ENCODE measurements at places on chromosomes 5 and 9.

- DNase-seq: no peak
Observed at GRCh38 chr5:149816661-149817060, 86.6 kb downstream of the PPARGC1B start.

DNA sequence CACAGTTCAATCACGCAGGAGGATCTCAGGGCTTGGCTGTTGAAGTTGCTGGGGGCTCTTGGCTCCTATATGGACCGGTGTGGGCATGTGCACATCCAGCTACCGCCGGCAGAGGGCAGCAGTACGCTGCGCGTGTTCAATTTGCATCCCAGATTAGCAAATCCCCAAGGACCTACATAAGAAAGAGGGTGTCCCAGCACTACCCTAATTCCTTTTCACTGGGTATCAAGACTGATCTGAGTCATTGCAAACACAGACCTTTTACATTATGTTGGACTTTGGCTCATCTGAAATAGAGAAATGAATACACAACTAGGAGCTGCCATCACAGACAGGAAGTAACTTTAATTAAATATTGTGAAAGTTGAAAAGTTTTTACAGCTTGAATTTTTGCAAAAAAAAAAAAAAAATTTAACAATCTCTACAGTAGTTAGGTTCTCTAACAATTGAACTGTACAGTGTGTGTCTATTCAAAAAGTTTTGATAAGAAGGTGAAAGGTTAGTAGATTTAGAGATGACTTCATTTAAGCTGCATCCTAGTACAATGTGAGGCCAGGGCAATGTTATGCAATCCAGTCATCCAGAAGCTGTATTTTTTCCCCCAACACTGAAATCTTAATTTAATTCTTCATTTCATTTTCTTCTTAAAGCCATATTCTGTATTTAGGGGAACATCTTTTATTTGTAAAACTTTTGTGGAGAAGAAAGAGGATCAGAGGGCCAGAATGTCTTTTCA lies 404.0 kb downstream of the EBF1 start:
- peak; percentile 24 for DNase-seq

DNA sequence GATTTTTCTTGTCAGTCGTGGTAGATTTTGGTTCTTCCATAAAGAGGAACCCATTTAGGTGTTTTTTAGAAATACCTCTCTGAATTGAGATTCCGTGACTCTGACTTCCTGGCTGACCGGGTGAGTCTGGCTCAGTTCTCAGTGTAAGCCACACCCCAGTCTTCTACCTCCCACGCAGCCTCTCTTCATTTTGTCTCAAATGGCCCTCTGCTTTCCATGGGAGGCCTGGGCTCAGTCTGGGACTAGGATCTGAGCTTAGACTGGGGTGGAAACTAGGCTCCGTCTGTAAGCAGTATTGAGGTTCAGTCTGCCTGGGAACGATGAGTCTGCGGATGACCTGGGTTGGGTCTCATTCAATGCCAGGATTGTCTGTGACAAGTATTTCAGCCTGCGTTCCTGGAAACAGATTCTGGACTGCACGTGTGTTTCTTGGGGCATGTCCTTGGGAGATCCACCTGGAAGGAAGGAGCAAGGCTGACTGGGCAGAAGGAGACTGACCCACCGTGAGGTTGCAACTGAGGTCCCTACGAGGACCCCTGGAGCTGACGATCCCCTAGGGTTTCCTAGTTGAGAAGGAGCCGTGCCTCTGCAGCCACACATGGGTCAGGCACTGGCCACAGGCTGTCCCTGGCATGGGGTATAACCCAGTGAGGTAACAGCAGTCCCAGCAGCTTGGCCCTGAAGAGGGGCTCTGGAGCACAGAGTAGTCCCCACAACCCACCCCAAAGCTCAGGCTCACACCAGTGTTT lies 12.4 kb upstream of the CRB2 start:
- no peak for DNase-seq

GRCh38 chr5:151718646-151719045 lies 31.9 kb upstream of the SPARC start:
- DNase-seq: no peak

GRCh38 chr5:124566875-124567450 lies 179.5 kb downstream of the ZNF608 start:
- no peak for DNase-seq

DNA sequence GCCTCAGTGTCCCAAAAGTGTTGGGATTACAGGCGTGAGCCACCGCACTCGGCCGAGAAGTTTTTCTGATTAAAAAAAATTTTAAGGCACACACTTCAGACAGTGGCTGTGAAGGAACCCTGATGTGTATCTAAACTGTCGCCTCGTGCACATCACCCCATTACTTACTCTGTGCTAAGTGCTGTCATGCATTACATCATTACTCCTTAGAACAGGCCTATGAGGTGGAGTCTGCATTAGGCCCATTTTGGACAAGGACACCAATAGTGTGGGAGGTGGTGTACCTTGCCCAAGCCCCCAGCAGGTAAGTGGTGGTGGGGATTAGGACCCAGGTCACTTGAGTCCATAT lies 3.8 kb upstream of the CDHR2 start:
- no peak for DNase-seq

- DNase-seq: no peak
Observed at GRCh38 chr9:121153642-121154041, 48.0 kb downstream of the RAB14 start.

GRCh38 chr9:91693226-91693625 lies 256.8 kb downstream of the ROR2 start:
- DNase-seq: no peak

GRCh38 chr9:35271637-35272036 lies 109.8 kb downstream of the UNC13B start:
- DNase-seq: no peak

DNA sequence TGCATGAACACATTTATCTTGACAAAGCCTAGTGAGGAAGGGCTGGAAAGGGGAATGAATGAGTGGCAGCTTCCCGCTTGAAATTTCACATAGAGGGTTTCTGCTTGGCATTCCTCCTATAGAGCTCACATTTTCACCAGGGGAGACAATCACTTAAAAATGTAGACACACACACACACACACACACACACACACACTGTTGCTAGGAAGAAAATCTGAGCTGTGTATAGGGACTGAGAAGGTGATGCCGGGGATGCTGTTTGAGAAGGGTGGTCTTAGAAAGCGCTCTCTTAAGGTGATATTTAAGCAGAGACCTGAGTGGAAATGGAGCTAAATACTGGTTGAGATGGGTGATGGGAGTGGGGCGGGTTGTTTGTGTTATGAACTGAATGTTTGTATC lies 70.4 kb downstream of the LRRC70 start:
- DNase-seq: no peak

DNA sequence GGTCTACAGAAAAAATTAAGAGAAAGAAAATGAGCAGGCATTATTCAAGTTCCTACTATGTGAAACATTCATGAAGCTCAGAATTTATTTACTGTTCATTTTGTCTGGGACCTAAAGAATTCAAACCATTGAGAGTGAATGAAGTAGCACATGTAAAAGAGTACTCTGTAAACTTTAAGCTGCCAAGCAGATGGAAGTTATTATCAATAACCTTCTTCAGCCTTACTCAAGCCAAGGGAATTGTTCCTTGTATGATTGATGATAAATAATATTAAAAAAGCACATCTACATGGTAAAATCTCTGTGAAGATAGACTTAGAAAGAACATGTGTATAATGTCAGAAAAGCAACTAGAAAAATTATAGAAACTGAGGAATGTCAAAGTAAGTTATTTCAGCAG lies 17.8 kb upstream of the GLIS3 start:
- no peak for DNase-seq

DNA sequence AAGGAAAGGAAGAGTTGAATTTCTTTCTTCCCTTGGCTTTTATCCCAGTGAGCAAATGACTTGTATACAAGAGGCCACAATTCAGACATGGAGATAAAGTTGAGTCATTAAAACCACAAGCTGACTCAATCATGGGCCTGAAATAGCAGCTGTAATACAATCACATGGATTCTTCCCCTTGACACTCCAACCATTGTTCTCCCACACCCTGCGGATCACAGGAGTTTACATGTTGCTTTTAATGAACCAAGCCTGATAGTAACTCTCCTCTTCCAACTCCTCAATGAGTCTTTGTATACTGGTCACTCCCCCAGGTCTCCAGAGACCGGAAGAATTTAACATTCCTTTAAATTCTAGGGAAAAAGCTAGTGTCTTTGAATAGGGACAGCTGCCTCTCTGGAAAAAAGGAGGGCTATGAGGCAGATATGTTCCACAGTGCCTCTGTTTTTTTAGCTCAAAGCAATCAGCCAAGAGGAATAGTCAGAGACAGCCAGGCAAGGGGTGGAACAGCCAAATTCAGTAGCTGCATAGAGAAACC lies 32.4 kb downstream of the PCDHGC5 start:
- peak; percentile 67 for DNase-seq

- no peak for DNase-seq
Observed at GRCh38 chr9:14107977-14108376, 206.0 kb downstream of the NFIB start.

DNA sequence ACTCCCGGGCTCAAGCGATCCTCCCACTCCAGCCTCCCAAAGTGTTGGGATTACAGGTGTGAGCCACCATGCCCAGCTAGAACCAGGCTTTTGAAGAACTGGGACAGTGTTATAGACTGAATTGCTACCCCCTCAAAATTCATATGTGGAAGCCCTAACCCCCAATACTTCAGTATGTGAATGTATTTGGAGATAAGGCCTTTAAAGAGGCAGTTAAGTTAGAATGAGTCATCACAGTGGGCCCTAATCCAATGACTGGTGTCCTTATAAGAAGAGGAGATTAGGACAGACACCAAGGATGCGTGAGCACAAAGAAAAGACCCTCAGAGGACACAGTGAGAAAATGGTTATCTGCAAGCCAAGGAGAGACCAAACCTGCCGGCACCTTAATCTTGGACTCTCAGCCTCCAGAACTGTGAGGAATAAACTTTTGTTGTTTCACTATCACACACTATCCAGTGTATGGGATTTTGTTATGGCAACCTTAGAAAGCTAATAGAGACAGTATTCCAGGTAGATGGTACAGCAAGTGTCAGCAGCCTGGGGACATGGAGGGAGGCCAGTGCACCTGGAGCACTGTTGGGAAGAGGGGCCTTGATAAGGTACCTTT lies 31.4 kb upstream of the ERGIC1 start:
- no peak for DNase-seq

DNA sequence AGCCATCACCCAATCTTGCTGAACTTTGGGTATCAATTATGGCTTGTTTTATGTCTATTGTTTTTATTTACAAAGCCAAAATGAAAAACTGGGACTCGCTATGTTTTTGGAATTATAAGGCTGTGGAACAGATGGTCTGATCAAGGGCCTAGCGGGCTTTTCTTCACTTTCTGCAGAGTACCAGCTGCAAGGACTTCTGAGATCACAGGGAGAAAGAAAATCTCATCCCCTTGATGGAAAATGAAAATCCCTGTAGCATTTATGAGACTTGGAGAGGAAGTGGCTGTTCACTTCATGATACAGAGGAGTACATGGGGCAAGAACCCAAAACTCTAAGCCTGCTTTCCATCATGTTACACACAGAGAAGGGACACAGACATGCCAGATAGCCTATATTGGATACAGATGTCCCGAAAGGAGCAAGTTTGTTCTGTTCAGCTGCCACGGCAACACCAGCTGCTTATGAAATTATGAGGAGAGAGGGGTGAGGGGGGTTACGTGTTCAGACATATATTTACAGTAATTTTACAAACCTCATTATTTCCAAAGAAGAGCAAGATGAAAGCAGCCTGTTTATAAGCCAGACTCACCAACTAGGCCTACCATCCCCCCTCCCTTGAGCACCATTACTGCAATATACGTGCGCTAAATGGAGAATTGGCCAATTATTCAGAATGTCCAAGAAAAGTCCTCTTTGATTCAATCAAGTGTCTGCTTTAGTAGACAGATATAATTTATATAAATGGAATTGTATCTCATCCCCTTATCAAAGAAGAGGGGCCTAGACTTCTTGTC lies 220.0 kb downstream of the MARCHF11 start:
- no peak for DNase-seq

DNA sequence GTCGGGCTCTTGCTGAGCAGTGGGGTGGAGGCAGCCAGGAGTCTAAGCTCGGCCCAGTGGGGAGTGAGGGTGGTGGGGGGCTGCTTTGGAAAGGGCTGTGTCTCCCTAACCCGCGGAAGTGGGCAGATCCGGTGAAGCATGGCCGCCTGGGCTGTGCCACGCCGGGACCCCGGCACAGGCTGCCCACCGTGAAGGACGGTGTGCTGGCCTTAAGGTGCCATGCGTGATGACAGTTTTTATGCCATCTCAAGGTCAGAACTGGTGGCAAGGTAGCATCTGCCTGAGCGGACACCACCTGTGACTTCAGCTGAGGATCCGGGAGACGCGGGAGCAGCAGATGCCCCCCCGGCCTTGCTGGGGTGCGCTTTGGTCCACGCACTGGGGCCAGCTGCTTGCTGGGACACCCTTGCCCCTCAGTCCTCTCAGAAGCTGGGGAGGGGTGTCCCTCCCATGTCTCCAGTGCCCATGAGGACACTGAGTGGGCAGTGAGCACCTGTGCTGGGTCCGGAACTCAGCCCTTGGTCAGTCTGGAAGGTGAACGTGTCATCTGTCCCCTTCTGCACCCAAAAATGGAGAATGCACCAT lies 53.9 kb downstream of the AHRR start:
- peak; percentile 0 for DNase-seq

DNA sequence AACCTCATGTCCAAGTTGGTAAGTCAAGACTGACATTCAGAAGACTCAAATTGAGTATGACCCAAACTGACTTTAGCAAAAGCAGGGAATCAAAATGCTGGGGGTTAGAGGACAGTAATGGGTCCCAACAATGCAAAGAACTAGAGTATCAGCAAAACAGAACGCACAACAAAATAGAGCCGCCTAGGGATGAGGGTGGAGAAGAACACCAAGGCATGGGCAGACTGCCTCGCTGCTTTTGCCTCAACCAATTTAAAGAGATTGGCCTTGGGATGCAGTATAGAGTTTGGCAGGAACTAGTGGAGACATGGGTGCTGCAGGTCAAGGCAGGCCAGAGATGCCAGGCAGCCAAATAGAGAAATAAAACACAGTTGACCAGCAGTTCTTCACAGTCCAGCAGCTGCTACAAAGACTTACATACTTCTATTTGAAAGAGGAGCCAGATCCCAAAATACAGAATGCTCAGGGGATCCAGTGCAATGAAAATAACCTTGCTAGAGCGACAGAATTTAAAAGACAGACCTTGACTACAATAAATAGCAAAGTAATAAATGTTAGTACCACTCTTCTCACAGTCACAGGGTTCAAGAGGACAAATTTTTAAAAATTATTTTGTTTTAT lies 83.9 kb upstream of the NIPBL start:
- no peak for DNase-seq

Measured in HL-60 (cell line).